ENCODE measurements at places on chromosomes 2 and 18.

DNA sequence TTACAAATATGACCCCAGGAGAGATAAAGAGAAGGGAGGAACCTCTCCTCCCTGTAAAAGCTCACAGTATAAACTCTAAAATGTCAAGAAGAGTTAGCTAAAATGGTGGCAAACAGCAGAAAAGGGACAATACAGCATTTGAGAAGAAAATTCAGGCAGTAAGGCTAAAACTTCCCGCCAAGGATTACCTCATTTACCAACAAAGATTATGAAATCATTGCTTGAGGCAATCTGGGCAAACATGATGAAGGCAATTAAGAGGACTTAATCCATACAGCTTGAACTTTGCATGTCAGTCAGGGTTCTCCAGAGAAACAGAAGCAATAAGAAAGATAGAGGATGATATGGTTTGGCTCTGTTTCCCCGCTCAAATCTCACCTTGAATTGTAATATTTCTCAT lies 81.4 kb downstream of the CMPK2 start:
- no peak for DNase-seq

- no peak for DNase-seq
These were observed 206.1 kb upstream of the SETBP1 start for GRCh38 chr18:44474591-44474990.

- no peak for DNase-seq
These were observed 20.4 kb downstream of the LYPD6B start for GRCh38 chr2:149058936-149059335.

DNA sequence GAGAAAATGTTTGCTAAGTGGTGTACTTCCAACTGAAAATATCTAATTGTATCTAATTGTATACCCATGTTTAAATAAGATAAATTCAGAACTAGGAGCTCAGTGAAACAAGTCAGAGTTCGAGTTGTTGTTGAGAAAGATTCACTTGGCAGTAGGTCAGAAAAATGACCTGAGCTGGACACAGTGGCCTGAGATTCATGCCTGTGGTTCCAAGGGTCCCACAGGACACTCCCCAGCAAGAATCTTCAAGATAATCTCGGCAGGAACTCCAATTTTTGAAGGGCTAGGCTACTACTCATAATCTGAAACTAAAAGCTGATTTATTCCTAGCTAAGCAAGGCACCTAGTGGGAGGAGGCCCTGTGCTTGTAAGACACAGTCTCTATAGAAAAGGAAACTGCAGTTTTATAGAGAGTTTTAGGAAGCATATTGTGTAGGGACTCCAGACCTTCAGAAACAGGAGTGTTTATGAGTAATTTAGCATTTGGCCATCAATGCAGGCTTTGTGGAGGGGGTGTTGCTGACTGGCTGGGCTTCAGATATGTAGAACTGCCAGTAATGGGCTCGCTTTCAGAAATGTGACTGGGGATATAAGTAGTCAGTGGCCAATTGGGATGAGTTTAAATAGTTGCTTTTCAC lies 43.2 kb downstream of the SP140 start:
- no peak for DNase-seq

DNA sequence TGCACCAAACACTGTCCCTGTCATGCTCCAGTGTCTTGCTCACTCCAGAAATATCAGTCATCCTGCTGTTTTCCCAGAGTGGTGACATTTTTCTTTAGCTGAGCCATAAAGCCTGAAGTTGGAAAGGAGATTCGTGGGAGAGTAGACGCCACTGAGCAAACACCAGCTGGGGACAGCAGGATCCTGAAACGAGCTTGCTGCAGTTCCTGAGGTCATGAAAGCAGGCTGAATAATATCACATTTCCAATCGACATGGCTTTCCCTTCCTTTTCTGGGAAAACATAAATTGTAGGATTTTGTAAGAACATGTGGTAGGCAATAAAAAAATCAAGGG lies 276.4 kb downstream of the CDCA7 start:
- DNase-seq, result no peak

DNA sequence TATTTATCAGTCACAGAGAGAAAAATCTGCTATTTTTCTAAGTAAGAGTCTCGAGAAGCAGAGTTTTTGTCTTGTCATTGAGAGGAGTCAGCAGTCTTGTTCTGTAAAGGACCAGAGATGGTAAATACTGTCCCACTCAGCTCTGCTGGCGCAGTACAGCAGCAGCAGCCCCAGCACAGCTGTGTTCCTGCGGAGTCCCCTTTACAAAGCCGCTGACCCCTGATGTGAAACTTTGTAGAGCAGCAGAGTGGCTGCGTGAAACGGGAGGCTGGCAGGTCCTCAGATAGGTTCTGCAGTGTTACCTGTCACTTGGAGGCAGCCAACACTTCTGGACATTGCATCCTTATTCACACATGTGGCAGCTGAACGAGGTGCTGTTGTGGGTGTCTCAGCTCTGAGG lies 45.2 kb downstream of the TMEM185B start:
- no peak for DNase-seq

DNA sequence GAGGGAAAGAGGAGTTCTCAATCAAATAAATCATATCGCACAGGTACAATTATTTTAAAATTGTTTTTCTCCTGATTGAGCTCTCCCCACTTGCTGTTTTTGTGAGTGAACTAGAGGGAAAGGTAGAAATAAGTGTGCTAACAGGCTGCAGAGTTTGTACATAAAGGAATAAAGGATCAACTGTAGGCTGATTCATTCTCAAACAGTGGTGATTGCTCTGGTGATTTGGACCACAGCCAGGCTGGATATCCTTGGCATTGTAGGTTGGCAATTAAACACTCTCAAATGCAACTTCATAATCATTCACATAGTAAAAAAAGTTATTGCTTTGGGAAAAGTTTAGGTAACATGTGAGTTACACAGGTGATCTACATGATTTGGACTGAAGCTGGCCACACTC lies 29.8 kb downstream of the LRP1B start:
- DNase-seq, result no peak

DNA sequence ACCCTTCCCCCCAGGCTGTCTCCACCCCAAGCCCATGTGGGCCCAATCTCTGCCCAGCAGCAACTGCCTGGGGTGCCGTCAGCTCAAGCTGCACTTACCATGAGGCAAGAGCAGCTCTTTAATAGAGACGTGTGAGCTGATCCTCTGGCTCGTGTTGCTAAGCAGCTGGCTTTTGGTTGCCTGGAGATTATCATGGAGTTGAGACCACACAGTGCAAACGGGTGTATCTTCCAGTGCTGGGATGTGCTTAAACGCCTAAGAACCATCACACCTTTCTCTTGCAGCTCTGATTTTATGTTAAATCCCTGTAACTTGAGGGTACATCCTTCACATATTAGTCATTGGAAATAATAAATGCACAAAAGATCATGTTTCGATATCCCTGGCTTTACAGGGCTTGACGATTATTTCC lies 271.1 kb downstream of the PRKCE start:
- no peak for DNase-seq

DNA sequence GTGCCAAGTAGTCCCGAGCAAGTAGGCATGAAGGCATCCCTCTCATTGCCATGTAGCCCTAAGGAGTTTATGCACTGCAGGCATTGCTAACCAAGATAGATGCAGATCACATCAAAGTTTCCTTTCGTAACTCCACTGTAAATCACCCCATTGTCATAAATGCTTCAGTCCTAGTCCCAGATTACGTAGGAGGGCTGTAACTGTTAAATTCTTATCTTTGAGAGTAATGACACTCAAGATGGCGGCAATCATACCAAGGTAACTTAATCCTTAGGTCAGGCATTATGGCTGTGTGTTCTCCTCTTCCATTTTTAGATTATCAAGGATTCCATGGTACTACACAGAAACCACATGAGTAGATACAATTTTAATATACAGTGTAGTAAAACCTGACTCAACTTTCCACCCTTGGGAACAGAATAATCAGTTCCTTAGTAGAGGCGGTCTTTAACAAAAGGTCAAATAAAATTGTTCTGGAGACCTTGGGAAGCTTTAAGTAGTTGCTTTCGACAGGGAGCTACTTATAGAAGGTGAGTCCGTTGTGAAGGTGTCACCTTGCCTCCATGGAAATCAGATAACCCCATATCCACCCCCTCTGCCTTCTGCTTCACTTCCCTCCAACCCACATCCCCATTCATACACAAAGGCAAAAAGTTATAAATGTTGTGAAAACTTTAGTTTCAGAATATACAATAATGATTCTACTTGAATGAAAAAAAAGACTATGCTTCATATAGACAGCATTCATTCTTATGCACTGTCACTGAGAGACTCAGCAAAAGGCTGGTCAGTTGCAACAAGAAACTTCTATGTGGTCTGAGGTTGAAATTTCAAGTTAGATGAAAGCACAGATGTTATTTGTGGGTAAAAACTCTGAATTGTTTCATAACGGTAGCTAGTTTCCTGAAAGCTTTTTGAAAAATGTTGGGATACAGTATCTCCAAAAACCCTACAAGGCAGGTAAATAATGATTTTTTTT lies 64.8 kb upstream of the GALNT5 start:
- no peak for DNase-seq

DNA sequence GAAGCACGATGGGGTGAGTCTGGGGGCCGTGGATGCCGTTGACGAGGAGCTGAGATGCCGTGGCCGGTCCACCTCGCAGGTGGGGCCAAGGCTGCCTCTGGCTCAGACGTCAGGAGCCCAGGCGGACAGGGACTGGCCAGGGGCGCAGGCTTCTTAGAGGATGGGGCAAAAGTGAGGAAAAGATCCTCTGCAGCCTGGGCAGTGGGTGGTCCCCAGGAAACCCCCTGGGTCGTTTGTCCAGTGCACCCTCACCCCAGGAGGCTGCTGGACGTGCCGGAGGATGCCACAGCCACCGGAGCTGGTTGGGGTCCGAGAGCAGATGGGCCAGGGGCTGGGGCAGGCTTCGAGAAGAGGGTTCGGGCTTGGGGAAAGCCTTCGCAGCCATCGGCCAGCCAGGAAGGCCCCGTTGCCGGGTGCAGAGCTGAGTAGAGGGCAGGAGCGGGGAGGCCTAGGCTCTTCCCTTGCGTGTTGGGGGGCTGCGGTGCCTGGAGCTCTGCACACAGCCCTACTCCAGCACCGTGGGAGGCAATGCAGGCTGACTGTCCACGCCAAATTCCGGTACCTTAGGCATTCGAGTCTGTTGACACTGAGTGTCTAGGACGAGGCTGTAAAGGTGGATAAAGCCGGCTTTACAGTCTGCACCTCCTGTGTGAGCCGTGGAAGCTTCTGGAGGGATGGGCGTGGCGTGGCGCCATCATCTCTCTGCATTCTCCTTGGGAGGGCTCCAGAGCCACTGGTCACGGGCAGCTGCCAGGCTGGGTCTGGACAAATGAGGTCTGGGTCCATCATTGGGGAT lies 18.8 kb downstream of the GPC1 start:
- DNase-seq, result no peak

DNA sequence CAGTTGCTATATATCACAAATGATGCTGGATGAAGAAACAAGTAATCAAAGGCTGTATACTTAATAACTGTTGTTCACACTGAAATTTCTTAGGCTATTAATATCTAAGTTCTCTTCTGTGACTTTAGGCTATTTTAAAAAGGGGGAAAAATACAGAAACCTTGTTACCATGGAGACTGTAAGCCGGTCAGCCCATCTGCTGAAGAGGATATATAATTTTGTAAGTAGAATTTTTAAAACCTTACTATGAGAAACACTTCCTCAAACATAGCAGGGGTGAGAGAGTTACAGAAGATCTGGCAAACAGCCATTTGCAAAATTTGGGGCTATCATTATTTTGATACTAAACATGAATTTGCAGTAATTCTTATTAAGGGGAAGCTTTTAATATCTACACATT lies 27.8 kb downstream of the CACNB4 start:
- DNase-seq, result no peak

DNA sequence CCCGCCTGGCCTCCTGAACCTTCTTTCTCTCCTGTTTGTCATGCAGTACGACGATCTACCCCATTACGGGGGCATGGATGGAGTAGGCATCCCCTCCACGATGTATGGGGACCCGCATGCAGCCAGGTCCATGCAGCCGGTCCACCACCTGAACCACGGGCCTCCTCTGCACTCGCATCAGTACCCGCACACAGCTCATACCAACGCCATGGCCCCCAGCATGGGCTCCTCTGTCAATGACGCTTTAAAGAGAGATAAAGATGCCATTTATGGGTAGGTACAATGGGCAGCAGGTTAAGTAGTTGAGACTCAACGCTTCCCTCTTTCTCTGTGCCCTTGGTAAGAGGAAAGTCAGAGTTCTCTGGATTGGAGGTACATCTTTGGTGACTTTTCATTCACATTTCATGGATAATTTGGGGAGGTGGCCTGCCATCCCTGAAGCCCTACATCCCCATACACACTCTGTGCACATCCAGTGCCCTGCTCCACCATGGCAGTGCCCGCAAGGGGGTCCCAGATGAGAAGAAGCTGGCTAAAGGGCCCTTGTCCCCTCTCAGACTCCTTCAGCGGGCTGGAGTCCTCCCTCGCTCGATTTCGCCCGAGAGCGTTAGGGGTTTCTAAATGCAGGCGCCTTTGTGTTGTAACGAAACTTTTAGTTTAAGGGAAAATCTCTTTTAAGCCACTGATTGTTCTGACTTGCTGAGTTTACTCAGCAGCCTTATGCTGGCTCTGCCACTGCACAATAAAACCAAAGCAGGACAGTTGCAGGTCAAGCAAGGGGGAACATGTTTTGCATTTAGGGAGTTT lies 3.0 kb downstream of the MEIS1 start:
- no peak for DNase-seq

GRCh38 chr2:234641086-234641485 lies 144.2 kb upstream of the ARL4C start:
- no peak for DNase-seq

GRCh38 chr2:202314116-202314515 lies 48.6 kb downstream of the NOP58 start:
- DNase-seq, result no peak

GRCh38 chr18:44321868-44322590 lies 358.7 kb upstream of the SETBP1 start:
- DNase-seq, result no peak

GRCh38 chr18:56321470-56321869 lies 316.9 kb downstream of the TXNL1 start:
- DNase-seq, result no peak

DNA sequence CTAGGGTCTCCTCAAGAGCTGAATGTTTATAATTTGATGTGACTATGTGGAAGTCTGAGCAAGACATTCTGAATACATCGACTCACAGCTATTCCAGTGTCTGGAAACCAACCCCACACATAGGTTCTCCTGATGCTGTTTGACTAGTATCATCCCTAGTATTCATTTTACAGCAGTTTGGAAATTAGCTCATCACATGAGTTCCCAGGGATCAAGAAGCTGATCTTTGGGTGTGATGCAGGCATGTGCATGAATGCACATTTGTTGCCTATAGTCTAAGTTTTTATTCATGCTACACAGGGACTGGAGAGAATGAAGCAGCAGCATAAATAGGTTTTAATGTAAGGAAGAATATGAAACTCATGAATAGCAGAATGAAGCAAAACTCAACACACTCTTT lies 284.3 kb upstream of the SPRED2 start:
- DNase-seq, result no peak

GRCh38 chr2:36473230-36473629 lies 117.7 kb downstream of the CRIM1 start:
- no peak for DNase-seq

Data from stimulated activated CD4-positive, alpha-beta T cell treated with anti-CD3 and anti-CD28 coated beads, Interleukin-1b, Interleukin-23, amount 100 ng/mL, for 24 hours (primary cell).